ENCODE measurements at places on chromosomes 13 and 19.

DNA sequence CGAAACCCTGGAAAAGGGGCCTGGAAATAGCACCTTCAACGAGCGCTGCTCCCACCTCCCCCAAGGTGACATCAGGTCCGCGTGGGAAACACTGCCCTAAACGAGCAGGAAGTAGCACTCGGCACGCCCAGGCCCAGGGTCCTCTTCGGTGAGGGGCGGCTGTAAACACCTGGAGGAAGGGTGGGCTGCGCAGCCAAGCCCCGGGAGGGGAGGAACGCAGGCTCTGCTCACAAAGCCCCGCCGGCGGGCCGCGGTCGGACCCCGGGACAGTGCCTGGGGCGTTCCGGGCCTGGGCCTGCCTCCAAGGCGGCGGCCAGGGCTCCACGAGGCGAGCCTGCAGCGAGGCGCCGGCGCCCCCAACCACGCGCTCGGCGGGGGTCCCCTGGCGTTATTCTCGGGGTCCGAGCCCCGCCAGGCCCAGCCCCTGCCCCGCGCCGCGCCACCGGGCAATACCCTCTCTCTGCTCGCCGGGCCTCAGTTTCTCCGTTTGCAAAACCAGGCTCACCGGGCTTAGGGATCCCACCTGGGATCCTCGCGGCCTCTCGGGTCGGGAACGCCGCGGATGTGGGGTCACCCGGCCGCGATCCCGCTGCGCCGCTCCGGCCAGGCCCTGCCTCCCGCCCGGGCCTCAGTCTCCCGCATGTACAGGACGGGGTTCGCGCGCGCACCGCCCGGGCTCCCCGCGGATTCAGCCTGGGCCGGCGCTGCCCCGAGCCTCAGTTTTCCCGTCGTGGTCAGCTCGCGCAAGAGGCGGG is 630 bp downstream of the RNF126 start:
- no peak for DNase-seq

DNA sequence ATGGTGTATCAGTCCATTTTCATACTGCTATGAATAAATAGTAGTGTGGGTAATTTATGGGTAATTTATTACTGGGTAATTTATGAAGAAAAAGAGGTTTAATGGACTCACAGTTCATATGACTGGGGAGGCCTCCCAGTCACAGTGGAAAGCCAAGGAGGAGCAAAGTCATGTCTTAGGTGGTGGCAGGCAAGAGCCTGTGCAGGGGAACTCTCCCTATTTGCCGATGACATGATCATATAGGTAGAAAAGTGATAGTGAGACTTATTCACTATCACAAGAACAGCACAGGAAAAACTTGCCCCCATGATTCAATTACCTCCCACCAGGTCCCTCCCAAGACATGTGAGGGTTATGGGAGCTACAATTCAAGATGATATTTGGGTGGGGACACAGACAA is 1137.7 kb downstream of the UQCRFS1 start:
- no peak for DNase-seq

DNA sequence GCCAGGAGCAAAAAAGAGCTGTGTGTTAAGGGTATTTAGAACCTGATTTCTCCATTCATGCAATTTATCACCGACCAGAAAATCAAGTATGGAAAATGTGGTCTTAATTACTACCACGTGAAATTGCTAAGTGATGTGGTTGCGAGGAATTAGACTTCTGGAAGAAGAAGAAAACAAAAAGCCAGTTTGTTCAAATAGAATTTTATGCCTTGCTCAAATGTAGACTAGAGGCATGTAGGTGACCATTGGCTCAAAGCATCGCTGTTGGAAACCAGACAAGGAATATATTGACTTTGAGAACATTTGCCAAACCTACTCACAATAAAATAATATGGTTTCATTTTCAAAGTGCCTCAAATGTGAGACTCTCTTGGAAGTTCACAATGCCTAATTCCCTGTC is 57.3 kb upstream of the LRCH1 start:
- DNase-seq, result no peak

DNA sequence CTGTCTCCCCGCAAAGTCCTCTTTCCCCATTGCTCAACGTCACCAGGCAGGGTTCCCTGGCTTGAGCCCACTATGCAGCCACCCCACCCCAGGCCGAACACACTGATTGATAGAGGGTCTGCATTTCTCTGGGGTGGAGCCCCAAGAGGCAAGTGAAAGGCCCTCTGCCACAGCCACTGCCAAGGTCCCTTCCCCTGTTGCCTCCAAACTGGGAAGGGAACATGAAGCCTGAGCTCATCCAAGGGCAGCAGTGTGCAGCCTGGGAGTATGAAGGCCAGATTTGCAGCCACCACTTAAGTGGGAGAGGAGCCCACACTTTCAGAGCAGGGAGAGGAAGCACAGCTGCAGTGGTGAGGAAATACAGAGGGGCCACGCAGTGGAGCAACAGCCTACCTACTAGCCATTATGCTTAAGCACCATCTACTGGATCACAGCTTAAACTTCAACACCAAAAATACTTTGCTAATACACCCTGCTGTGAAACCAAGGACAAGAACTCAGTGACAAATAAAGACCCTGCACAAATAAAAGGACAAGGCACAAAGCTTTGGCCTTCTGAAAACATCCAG is 48.6 kb downstream of the UBL3 start:
- no peak for DNase-seq

DNA sequence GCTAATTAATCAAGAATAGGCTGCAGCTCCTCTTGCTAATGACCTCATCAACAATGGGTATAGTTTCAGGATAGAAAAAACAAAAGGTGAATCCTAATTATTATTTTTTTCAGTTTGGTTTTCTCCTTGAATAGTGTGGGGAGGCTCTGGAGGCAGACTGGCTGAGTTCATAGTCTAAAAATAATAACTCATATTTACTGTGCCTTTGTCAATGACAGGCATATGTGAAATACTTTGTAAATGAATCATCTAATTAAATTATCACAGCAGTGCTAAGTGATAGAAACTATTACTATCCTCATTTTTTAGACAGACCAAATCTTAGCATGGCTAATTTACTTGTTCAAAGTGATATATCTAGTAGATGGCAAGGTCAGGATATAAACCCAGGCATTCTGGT is 1261.0 kb upstream of the SLC10A2 start:
- no peak for DNase-seq

DNA sequence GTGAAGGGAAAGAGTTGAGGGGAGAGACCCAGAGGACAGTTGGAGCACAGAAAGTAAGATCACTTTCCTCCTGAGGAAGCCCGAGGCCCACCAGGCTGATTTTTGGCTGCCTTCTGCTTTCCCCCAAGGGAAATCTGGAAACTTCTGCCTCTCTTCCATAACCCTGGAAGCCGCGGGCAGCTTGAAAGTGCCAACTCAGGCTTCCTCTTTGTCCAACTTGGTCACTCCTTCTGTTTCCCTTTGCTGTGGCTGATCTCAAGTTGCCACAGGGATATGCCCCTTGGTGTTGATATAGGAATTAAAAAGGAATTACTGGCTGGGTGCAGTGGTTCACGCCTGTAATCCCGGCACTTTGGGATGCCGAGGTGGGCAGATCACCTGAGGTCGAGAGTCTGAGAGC is 5.7 kb upstream of the CD70 start:
- DNase-seq, result no peak

DNA sequence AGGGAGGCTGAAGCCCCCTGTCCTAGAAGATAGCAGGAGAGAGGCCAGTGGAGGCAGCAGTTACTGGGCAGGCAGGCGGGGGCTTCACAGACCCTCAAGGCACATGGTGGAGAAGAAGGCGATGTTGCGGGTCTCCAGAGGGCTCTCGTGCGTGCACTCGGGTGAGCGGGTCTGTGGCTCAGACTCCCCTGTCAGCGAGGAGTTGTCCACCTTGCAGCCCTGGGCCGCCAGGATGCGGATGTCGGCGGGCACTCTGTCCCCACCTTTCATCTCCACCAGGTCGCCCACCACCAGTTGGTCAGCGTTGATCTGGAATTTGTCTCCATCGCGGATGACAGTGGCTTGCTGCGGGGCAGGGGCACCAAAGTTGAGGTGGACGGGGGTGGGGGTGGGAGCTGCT is 3.2 kb downstream of the ATP4A start:
- DNase-seq, result no peak

- DNase-seq, result peak; percentile 86
Measured at GRCh38 chr13:43872181-43872580, 7.4 kb downstream of the CCDC122 start.
